GM06990 (cell line): ENCODE measurements at places on chromosomes 3 and 15.

DNA sequence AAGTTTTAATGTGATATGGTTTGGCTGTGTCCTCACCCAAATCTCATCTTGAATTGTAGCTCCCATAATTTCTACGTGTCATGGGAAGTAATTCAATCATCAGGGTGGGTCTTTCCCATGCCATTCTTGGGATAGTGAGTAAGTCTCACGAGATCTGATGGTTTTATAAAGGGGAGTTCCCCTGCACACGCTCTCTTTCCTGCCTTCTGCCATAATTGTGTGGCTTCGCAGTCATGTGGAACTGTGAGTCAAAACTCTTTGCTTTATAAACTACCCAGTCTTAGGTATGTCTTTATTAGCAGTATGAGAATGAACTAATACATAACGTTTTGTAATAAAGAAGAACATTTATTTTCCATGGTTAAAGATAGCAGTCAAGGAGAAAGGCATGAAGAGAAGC, 39.2 kb upstream of the GOLIM4 start:
- DNase-seq: peak; percentile 9

- DNase-seq: no peak
Observed at GRCh38 chr3:25592510-25592968, 72.2 kb downstream of the TOP2B start.

GRCh38 chr3:132595014-132595413, 2.1 kb upstream of the ACKR4 start:
- DNase-seq: no peak

- DNase-seq: no peak
Observed at GRCh38 chr3:72847282-72847681, 963 bp downstream of the SHQ1 start.

- no peak for DNase-seq
Observed at GRCh38 chr3:197283045-197283444, 15.4 kb downstream of the DLG1 start.

DNA sequence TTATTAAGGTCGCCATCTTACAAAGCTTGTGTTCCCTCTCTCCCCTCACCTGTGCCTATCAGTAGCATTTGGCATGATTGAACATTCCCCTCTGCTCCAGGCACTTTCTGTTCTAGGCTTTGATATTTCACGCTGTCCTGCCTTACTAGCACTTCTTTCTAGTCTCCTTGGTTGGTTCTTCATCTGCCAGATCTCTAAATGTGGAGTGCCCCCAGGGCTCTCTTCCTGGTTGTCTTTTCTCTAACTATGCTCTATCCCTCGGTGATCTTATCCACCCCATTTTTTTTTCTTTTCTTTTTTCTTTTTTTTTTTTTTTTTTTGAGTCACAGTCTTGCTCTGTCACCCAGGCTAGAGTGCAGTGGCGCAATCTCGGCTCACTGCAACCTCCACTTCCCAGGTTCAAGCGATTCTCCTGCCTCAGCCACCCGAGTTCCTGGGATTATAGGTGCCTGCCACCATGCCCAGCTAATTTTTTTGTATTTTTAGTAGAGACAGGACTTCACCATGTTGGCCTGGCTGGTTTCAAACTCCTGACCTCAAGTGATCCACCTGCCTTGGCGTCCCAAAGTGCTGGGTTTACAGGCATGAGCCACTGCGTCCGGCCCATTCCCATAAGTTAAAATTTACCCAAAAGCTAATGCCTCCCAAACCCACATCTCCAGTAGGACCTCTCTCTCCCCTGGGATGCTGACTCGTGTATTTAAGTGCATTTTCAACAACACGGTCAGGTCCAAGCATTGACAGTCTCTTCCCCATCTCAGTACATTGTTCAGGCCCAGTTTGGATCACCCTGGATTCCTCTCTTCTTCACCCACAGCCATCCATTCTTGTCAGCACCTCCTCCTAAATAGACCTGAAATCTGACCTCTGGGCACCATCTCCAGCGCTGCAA, 5.2 kb downstream of the NUSAP1 start:
- no peak for DNase-seq

DNA sequence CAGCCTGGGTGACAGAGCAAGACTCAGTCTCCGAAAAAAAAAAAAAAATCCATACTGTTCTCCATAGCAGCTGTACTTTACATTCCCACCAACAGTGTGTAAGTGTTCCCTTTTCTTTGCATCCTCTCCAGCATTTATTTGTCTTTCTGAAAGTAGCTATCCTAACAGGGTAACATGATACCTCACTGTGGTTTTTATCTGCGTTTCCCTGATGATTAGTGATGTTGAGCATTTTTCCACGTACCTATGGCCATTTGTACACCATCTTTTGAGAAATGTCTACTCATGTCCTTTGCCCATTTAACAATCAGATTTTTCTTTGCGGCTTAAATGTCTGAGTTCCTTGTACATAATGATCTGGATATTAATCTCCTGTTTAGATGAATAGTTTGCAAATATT, 119.3 kb downstream of the RFX7 start:
- DNase-seq: no peak

GRCh38 chr3:4407941-4408340, 59.1 kb downstream of the SUMF1 start:
- DNase-seq: no peak

DNA sequence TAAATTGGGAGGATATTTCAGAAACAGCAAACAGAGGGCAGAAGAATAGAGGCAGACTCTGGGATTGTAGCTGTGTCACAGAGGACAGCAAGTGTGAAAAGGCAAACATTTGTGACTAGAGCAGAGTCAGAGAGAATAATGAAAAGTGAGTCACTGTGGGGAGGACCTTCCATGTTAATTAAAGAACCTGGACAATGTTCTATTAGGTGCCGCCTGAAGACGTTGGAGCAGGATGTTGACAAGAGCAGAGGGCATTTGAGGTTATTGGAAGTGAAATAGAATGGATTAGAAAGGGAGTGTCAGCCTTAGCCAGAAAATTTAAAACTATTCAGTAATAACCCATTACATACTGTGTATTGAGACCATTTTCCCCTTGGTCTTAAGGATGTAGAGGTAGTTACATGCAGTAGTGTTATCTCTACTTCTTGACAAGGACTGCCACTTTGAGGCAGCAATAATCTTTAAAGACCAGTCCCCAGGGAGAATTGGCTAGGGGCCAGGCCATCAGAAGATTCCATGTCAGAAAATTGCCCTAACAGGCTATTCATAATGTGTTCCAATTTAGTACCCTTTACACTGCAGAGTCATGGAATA, 5.8 kb downstream of the ACKR2 start:
- no peak for DNase-seq

GRCh38 chr3:177792311-177793030, 595.2 kb upstream of the TBL1XR1 start:
- DNase-seq: no peak

- DNase-seq: no peak
Observed at GRCh38 chr3:79844176-79844575, 76.4 kb upstream of the ROBO1 start.

- no peak for DNase-seq
Observed at GRCh38 chr3:105845488-105845887, 23.3 kb downstream of the CBLB start.

DNA sequence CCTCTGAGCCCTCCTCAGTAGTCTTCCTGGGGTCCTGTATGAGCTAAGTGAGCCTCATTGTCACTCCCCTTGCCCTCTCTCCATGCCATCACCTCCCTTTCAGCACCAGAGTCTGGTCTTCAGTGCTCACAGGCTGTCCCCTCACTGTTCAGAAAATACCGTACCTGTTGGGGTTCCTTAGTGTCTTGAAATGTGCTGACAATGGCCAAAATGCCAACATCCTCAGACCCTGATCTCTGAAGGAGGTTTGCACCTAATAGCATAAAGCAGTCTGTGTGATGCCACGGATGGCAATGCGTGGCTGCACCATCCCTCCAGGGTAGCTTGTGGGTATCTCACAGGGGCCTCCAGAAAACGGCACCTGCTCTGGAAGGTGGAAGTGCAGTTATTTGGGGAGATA, 301.0 kb upstream of the TLE3 start:
- no peak for DNase-seq

GRCh38 chr15:84991014-84991712, 9.5 kb downstream of the PDE8A start:
- no peak for DNase-seq

DNA sequence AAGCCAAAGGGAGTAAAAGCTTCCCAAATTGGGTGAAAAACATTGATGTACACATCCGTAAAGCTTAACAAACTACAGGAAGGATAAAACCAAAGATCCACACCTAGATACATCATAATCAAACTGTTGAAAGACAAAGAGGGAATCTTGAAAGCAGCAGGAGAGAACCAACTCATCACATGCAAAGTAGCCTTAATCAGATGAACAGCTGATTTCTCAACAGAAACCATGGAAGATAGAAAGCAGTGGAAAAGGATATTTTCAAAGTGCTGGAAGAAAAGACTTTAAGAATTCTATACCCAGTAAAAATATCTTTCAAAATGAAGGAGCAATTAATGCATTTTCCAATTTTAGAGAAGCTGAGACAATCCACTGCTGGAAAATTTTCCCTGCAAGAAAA, 36.8 kb downstream of the CHRNA7 start:
- DNase-seq: no peak

DNA sequence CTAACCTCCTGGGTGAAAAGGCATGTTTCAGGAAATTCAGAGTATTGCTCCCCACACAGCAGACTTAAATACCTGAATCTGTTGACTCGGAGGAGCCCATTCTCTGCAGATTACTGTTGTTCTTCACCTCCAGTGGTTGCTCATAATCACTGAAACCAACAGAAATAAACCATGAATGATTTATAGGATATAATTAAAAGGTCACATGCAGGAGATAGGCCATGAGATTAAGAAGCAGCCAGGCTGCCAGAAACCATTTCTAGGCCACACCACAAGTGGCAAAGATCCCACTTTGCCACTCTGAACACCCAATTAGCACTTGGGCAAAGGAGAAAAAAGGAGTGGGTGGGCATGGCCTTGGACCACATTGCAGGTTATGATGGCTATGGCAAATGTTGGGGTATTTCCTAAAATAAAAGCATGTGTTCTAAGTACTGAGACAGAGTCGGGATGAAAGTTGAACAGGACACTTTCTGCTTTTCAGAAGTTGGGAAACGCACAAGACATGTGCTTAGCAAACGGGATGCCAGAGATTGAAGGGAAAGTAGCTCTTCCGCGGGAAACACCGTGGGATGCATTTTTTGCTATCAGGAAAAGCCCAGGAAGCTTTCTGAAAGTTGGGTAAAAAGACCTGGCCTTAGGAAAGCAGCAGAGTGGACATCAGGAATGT, 1.5 kb downstream of the CDC25A start:
- DNase-seq: no peak
